ENCODE measurements at places on chromosomes 11 and 22.

DNA sequence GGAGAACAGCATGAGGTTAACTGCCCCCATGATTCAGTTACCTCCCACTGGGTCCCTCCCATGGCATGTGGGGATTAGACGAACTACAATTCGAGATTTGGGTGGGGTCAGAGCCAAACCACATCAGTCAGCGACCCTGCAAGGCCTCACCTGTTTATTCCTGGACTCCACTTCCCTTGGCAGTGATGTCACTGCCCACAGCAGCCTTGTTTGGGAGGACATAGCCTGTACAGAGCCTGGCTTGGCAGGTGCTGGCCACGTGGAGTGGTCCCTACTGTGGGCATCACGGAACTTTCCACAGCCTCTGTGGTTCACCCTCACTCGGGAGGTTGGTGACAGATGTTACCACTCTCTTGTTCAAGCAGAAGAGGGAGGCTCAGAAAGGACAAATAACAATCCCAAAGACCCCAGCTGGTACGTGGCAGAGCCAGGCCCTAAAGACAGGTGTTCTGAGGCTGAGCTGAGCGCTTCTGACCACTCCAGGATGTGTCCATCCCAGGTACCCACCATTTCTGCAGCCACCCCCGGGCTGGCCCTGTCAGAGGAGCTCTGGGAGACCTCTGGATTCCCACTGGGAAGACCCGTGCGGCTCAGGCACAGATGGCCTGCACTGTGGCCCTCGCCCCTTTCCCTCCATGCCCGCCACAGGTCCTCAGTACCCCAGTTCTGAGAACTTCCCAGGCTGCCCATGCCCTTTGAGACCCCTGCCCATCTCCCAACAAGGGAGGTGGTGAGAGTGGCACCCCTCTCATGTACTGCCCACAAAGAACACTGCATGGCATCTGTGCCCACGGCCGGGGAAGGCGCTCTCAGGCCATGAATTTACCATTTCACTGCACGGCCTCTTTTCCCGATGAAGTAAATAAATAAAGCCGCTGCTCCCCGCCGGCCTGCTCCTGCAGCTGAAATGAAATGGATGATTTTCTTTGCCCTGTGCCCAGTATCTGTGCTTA lies 605.8 kb downstream of the TBC1D22A start:
- DNase-seq = no peak

GRCh38 chr11:36492724-36493304 lies 17.3 kb downstream of the TRAF6 start:
- peak; percentile 46 for DNase-seq

GRCh38 chr11:69924308-69925161 lies 105.3 kb upstream of the FGF3 start:
- no peak for DNase-seq

DNA sequence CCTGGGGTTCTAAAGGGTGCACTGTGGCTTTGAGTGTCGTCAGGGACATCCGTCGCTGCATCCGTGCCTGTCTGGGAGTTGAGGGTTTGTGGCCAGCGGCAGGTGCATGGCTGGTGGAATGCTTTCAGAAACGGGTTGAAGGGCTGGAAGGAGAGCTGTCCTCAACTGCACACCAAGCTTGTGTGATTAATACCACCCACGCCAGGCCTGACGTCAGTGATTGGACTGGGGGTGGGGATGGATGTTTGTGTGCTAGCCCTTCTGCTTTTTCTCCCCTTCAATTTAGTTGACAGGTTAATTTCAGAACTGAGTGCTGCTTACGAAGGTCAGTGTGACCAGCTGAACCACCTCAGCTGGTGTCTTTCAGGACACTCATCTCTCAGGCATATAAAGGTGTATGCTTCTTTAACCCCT lies 3.2 kb upstream of the GAB2 start:
- no peak for DNase-seq

GRCh38 chr22:20015187-20015625 lies 1.4 kb downstream of the ARVCF start:
- DNase-seq = no peak

GRCh38 chr11:79265756-79266322 lies 175.0 kb downstream of the TENM4 start:
- DNase-seq = no peak

GRCh38 chr22:50246242-50247175 lies 1.7 kb upstream of the TUBGCP6 start:
- DNase-seq = no peak

Data from NCI-H2171 (cell line).